Urinary bladder (tissue), 4 donors: ENCODE measurements at places on chromosomes 12 and 14.
A peak's percentile ranks its signal among the peaks of the same experiment; 100 is the strongest.

- no peak for DNase-seq
These were observed 123.1 kb upstream of the KRR1 start for GRCh38 chr12:75634244-75635222.

GRCh38 chr12:16271062-16271461 is 6.4 kb downstream of the SLC15A5 start:
- DNase-seq: no peak

DNA sequence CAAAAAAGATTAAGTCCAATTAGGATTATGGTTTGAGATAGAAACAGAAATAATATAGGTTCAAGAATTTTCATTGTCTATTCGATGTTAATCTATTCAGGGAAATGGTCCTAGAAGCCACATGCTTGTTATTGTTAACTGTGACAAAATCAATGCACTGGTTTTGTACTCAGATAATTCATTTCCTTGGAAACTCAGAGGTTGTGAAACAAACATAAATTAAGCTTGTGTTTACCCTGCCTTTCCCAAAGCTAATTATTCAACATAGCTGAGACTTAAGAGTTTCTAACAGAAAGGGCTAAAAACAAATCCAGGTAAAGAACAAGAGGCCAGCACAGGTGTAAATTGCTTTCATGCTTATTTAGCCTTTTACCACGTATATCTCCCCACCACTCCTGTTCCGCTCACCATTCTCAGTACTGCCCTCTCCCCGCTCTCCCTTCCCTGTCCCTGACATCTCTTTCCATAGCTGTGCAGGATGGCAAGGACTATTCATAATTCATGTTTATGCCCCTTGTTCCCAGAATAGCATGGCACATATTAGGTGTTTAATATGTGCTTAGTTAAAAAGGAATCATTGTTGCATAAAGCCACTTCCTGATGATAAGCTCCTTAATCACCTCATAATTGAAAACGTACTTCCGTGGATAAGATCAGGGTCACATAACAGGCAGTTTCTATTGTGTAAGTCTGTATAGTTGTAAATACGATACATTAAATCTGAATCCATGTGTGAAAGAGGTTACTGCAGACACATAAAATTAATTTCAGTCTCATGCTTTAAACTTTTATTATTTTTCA is 131.8 kb upstream of the USP15 start:
- no peak for DNase-seq

DNA sequence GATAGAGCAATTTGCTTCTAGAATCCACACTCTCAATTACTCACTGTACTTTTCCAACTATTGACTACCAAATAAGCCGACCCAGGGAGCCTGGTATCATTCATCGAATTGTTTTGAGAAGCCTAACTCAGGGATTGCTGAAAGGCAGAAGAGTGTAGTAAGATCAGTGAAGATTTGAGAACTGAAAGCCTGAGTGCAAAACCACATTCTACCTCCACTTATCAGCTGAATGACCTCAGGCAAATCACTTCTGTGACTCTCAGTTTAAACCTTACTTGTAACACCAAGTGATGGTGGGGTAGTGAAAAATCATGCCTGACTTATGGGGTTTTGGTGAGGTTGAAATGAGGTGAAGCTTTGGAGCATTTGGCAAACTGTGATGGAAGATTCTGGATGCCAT is 126.1 kb upstream of the MAX start:
- no peak for DNase-seq

GRCh38 chr12:27828196-27828595 is 48.2 kb upstream of the MANSC4 start:
- no peak for DNase-seq

DNA sequence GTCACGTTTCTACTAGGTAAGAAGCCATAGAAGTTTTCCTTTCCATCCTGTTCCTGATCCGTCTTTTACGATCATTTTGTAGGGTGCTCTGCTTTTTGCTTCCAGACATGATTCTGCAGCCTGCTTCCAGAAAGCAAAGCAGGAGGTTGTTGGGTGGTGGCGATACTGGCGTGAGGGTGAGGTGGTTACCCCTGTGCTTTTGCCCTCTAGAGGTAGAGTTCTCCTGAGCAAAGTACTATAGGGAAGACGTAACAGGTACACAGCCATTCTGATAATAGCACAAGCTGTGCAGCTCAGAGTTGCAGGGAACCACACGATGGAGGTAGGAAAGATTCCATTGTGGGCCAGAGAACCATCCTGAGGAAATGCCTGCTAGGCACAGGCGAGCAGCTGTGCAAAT is 186.0 kb downstream of the PAH start:
- no peak for DNase-seq

DNA sequence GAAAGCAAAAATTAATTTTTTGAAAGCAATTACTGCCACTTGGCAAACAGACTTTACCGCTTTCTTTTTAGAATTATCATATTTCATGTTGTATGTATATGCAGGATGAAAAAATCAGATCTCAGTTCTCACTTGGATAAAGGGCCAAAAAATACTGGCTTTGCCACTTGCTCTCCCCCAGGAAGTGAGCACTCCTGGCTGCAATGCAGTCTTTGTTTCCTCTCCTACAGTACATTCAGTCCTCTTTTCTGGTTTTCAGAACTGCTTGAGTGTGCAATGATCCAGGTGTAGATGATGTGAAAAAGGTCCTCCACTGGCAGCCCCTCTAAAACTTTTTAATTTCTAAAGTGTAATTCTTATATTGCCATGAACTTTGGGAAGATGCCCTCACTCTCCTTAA is 183.4 kb downstream of the SLC25A21 start:
- no peak for DNase-seq

DNA sequence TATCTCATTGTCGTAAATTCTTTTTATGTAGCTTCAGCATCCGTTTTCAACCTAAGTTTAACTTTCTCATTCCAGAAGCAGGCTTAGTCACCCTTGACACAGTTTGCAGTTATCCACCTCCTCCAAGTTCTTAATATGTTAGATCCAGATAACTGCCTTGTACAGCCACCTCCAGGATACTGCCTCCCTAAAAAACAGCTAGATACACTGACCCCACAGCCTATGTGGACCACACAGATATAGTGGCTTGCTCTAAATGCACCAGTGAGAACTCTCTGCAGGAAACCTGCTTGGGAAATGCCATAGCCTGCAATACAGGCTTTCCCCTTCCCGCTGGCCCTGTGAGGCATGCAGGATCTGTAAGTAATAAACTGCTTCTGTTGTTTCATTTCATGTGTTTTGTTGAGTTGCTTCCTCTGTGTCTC is 11.1 kb upstream of the RTL1 start:
- DNase-seq: no peak

DNA sequence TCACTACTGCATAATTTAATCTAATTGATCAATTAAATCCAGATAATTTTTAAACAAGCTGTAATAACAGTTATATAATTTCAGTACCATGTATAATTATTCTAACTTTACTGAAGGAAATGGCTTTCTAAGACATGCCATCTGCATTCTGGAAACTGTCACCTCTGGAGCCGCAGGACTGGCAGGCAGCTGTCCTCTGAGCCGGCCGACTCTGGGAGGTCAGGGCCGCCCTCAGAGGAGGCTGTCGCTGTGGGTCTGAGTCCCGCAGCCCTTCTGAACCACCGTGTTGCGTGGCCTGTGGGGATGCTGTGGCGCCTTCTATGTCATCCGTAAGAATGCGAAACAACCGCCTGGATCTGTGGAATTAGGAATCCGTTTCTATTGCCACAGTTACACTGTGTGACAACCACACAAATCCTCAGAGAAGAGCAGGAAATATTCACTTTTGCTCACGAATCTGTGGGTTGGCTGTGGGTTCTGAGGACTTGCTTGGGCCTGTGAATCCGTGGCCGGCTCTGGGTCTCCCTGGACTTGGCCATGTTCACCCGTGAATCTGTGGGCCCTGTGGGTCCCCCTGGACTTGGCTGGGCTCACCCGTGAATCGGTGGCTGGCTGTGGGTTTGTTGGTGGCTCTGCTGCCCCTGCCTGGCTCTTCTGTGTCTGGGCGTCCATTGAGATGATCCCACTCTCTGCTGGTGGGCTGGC is 17.2 kb upstream of the GALNT9 start:
- DNase-seq: no peak

DNA sequence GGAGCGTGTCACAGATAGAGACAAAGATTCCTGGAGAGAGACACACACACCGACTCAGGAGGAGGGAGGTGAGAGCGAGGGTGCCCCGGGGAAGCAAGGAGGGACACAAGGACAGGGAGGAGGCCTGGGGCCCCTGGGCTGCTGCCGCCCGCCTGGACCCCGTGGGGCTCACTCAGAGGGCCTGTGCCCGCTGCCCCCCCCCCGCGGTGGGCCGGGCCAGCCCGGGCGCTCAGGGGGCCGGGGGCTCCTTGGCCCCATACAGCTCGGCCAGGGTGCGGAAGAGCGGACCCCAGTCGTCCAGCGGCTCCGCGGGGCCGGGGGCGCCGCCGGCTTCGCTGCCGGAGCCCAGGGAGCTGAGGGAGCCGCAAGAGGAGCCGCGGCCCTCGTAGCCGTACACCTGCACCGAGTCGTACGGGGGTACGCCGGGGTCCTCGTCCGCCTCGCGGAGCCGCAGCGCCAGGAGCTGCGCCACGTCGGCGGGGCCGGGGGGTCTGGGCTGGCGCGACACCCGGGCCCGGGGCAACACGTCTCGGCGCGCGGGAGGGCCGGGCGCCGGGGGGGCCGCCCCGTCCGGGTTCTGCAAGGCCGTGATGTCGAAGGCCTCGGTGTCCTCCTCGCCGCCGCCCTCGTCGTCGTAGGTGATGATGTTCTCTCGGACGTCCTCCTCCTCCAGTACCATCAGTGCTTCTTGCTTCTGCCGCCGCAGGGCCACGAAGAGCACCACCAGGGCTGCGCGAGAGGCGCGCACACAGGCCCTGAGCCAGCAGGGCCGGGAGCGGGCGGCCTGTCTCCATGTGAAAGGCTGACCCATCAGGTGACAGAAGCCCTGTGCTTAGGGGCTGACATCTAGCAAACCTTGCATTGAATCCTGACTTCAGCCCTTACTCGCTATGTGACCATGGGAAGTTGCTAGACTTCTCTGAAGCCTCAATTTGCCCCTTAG is 6.0 kb downstream of the PSMB11 start:
- no peak for DNase-seq

GRCh38 chr12:103181366-103182152 is 224.1 kb downstream of the ASCL1 start:
- DNase-seq: no peak

- DNase-seq: no peak
These were observed 118.3 kb downstream of the LRIG3 start for GRCh38 chr12:58801986-58802385.

DNA sequence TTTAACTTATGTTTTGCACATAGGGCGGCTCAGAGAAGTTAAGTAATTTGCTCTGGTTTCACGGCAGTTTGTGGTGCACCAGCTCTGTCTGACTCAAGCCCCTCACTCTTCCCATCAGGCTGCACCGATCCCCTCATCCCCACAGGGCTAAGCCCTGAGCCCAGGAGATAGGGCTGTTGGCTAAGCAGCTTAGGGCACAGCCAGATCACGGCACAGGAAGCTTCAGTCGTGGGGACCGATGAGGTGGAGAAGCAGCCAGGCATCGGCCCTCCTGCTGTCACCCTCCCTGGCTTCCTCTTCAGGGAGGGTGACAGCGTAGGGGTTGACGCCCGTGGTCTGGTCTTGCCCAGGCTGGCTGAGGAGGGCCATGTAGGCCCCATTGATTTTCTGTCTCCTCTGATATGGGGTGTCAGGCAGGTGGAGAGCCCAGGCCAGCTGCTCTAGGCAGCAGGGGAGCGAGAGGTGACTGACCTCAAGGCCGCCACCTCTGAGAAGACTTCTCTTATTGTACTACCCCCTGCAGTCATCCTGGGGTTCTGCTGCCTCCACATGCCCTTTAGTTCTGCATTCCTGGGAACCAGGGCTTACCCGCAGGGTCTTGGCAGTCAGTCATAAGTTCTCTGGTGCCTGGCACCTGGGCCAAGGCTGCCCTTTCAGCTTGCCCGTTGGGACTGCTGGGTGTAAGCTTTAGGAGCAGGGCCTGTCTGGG is 166.4 kb downstream of the TSPAN9 start:
- DNase-seq: no peak

- DNase-seq: no peak
These were observed 8.0 kb upstream of the TAS2R31 start for GRCh38 chr12:11039171-11039570.

GRCh38 chr12:93197067-93197593 is 180.6 kb upstream of the NUDT4 start:
- no peak for DNase-seq

GRCh38 chr14:65639216-65639615 is 226.7 kb downstream of the FUT8 start:
- no peak for DNase-seq

- no peak for DNase-seq
These were observed 1126.4 kb upstream of the FLRT2 start for GRCh38 chr14:84403585-84403984.

GRCh38 chr14:65650826-65651225 is 238.3 kb downstream of the FUT8 start:
- DNase-seq: no peak

GRCh38 chr12:79056775-79057174 is 192.2 kb downstream of the SYT1 start:
- DNase-seq: no peak

DNA sequence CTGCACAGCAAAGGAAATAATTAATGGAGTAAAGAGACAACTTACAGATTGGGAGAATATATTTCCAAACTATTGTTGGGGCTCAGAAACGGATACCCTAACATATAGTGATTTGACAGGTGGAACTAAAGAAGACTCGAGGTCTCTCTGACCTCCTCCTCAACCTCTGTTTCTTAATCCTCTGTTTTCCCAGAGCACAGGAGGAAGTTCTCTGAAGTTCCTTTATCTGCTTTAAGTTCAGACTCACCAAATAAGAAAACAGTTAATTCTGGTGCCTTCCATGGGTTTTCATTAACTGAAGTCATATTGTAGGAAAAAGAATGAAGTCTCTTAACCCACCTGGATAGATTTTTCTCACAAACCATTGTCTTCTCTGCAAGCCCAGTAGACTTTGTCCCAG is 29.2 kb downstream of the CLEC2D start:
- DNase-seq: no peak

- no peak for DNase-seq
These were observed 58.7 kb upstream of the STK38L start for GRCh38 chr12:27185234-27186021.

GRCh38 chr12:104422441-104422840 is 34.3 kb upstream of the CHST11 start:
- DNase-seq: no peak

GRCh38 chr14:82190742-82191141 is 657.1 kb upstream of the SEL1L start:
- DNase-seq: no peak

- DNase-seq: no peak
These were observed 109.9 kb downstream of the NCOR2 start for GRCh38 chr12:124457287-124458219.

GRCh38 chr12:32161058-32161457 is 54.4 kb downstream of the BICD1 start:
- no peak for DNase-seq

GRCh38 chr14:71169861-71170260 is 262.6 kb downstream of the PCNX1 start:
- no peak for DNase-seq

- no peak for DNase-seq
These were observed 84.2 kb downstream of the PDE3A start for GRCh38 chr12:20452496-20453010.

- DNase-seq: peak; percentile 11
These were observed 443 bp downstream of the MAGOHB start for GRCh38 chr12:10612984-10613348.

GRCh38 chr12:49966511-49967041 is 4.9 kb downstream of the AQP5 start:
- no peak for DNase-seq

GRCh38 chr12:108525681-108526080 is 10.6 kb downstream of the FICD start:
- no peak for DNase-seq

- DNase-seq: no peak
These were observed 222.9 kb upstream of the DAAM1 start for GRCh38 chr14:58965601-58966000.

GRCh38 chr12:97886511-97887176 is 424.0 kb downstream of the RMST start:
- no peak for DNase-seq
